Activated CD8-positive, alpha-beta T cell treated with anti-CD3 and anti-CD28 coated beads for 36 hours (primary cell): ENCODE measurements at places on chromosomes 2 and 18. TPM values are rescaled to one million over a fixed set of nuclear protein-coding genes. Genes with fewer than 3 reads are reported as not detected.
A peak's percentile ranks its signal among the peaks of the same experiment; 100 is the strongest.

The HOXD12 gene
- total RNA-seq: not detected

The RAB31 gene
- total RNA-seq: 0.45 TPM

The SAP130 gene
- 31.9 TPM for total RNA-seq

The HOXD8 gene
- not detected for total RNA-seq

The MALL gene
- total RNA-seq: not detected

The SNORC gene
- total RNA-seq: 2.1 TPM

The LHCGR gene
- not detected for total RNA-seq

The NDC80 gene
- 82.2 TPM for total RNA-seq

The LAMA1 gene
- total RNA-seq: not detected

The MARCO gene
- not detected for total RNA-seq

DNA sequence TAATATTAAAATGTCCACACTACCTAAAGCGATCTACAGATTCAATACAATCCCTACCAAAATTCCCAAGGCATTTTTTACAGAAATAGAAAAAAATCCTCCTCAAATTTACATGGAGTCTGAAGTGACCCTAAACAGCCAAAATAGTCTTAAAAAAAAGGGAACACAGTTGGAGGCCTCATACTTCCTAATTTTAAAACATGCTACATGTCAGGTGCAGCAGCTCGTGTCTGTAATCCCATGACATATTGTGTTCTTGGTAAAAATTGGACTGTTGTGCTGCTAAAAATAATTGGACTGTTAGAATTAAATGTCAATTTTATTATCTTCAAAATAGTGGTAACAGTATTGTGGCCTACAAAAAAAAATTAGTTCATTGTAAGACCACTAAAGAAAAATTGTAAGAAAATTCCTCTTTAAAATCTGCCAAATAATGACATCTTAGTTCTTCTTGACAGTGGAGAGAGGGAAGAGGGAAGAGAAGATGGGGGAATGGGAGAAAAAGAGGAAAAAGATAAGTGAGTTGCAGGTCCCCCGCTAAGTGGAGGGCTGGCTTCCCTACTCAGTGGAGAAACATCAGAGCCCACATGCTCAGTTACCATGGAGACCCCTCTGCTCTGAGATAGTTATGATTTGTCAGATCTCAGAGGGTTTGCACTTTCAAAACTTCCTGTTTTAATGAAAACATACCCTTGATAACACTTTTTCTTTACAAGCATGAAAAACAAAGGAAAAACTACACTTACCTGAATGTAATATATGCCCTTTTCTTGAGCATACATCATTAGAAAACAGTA lies 46.5 kb downstream of the UNC50 start:
- peak; percentile 76 for DNase-seq

DNA sequence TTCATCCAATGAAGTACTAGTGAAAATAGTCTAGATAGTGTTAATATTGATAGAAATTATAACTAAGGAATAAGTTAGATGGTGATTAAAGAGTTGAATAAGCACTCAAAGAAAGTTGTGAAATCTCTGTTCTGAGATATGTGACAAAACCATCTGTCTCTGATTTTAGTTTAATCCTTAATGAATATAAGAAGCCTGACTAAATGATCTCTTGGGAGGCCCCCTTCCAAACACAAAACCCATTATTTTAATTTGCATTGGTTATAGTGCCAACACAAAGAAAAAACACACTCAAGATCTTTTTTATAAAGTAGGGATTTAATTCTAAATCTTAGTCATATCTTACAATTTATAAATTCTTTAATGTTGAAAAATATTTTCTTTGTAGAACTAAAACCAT lies 34.0 kb downstream of the SCN2A start:
- DNase-seq: no peak

DNA sequence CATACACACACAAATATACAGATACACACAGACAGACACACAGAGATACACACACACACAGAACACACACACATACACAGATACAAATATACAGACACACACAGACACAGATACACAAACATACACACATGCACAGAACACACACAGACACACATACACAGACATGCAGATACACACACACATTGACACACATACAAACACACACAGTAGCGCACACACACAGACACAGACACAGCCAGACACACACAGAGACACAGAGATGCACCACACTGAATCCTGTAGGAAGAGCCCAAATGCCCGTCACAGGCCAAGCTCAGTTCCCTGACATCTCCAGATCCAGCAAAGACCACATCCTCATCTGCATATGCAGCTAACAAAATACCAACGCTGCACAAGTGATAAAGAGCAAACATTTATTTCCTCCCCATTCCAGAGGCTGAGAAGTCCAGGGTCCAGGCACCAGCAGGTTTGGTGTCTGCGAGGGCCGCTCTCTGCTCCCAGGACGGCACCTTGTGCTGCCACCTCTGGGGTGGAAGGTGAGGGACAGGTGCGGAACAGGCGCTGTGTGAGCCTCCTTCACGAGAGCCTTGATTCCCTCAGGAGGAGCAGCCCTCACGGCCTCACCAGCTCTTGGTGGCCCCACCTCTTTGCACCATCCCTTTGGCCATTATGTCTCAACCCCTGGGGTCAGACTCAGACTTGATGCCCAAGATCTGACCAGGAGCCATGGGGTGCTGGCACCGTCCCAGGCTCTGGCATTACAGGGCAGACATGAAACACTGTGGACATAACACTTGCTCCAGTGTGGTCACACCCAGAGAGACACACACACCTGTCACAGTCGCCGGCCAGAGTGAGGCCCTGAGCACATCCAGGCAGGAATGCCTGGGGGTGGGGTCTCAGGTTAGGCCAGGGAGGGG lies 108.7 kb downstream of the NDUFA10 start:
- no peak for DNase-seq

DNA sequence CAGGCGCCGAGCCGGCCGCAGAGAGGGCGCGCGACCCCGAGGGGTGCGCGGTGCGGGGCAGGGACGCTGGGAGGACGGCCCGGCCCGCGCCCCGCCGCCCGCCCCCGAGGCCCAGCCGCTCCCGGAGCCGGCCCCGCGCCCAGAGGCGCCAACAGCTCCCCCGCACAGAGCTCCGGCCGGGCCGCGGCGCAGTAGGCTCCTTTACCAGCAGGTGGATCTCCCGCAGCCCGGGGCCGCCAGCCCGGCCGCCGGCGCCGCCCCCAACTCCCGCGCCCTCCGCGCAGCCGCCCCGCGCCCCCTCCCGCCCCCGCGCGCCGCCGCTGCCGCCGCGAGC lies 258 bp downstream of the MGAT4A start:
- DNase-seq: peak; percentile 68

- no peak for DNase-seq
These were observed 131.5 kb downstream of the MBP start for GRCh38 chr18:77001041-77001440.

DNA sequence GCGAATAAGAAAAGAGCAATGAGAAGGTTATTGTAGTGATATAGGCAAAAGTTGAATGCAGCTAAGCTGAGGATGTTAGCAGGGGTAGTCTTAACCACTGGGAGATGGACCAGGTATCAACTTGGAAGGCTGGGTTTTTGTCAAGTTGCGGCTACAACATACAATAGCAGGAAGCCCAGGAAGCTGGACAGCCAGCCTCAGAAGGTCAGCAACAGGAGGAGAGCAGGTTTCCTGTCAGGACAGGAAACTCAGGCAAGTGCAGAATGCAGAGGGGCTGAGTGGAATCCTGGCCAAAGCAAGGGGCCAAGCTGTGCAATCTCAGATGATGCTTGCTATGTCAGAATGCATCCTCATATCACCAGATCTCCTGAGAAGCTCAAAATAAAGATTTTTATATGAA lies 530.0 kb upstream of the ID2 start:
- no peak for DNase-seq

GRCh38 chr2:238525990-238526389 lies 99.3 kb downstream of the ASB1 start:
- no peak for DNase-seq

DNA sequence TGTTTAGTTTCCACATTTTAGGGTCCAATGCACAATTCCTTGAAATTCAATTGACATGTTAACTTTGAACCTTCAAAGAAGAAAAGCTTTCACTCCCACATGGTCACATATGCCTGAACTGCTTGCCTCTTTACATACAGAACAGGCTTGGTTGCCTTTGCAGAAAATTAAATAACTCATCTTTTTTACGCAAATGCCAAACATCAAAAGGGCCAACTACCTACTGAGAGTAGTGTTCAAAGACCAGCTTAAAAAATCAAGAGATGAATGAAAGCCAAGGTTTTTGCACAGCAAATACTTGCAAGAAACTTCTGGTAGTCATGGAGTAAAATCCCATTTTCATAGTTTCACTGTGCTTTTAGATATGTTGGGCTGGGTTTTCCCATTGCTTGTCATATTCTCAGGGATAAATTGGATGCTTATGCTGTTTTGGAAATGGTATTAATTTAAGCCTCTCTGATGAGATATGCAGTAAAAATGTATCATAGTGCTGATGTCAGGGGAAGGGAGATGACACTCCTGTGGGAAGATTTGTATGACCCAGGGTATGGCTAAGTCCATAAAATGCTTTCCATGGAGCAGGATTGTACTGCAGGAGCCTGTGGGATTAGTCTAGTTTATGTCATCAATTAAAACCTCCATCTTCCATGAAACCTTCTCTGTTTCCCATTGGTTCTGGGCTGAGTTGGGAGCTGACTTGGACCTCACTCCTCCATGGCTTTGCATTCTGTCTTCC lies 60.6 kb upstream of the DARS1 start:
- no peak for DNase-seq

- no peak for DNase-seq
These were observed 367.1 kb downstream of the ZEB2 start for GRCh38 chr2:144152817-144153271.

GRCh38 chr2:160014227-160014626 lies 48.2 kb downstream of the PLA2R1 start:
- DNase-seq: no peak

DNA sequence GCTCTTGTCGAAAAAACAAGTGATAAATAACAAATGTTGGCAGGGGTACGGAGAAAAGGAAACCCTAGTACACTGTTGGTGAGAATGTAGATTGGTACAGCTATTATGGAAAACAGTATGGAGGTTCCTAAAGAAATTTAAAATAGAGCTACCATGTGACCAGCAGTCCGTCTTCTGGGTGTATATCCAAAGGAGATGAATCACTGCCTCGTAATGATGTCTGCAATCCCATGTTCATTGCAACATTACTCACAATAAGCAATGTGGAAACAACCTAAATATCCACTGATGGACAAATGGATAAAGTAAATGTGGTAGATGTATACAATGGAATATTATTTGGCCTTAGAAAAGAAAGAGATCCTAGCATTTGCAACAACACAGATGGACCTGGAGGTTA lies 50.6 kb downstream of the SLC16A14 start:
- DNase-seq: no peak

- DNase-seq: no peak
These were observed 95.3 kb upstream of the ASB18 start for GRCh38 chr2:236359426-236360045.

- no peak for DNase-seq
These were observed 504.4 kb downstream of the RIT2 start for GRCh38 chr18:42611134-42611533.

DNA sequence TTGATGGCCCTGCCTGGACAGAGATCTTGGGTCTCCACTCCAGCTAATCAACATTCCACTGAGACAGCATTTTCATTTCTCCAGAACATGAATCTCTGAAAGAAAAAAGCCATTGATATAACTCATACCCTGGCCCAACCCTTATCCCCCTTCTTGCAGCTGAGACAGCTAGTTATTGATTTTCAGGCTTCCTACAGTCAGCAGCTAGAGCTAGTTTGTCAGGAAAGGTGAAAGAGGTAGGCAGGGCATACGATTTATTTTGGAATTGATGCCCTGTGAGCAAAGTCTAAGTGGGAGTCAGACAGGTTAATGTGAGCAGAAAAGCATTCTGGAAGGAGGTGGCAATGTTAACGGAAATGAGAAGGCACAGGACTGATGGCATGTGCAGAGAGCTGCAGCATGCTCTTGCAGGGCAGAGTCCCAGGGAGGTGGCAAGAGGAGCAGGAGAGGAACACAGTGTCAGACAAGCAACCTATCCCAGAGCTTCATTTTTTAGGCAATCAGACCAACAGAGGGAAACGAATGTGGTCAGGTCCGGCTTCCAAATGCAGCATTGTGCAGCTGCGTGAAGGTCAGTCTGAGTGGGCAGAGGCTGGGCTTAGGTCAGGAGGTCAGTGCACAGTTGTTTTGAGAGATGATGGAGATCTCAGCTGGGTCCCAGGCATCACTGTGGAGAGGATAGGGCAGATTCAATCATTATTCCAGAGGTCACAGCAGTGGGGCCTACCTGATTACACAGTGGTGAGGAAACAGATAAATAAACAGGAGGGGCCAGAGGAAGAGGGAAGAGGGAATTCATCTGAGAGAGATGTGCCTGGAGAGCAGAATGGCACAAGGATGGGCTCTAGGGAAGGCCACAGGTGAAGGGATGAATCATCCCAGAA lies 134.8 kb downstream of the CMPK2 start:
- DNase-seq: no peak

DNA sequence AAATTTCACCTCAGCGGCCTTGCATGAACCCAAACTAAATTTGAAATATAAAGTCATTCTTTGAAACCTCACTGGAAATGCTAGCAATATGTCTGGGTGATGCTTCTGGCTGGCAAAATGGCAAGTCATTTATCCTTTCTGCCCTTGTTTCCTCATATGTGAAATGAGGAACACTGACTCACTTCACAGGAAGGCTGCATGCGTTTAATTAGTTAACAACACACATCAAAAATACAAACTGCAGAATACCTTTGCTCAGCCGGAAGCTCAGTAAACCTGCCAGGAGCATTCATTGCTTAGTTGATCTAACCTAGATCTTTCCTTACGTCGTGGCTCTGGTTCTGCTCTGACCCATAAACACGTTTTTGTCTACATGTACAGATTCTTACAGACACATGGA lies 214.2 kb upstream of the ACVR2A start:
- DNase-seq: peak; percentile 3

DNA sequence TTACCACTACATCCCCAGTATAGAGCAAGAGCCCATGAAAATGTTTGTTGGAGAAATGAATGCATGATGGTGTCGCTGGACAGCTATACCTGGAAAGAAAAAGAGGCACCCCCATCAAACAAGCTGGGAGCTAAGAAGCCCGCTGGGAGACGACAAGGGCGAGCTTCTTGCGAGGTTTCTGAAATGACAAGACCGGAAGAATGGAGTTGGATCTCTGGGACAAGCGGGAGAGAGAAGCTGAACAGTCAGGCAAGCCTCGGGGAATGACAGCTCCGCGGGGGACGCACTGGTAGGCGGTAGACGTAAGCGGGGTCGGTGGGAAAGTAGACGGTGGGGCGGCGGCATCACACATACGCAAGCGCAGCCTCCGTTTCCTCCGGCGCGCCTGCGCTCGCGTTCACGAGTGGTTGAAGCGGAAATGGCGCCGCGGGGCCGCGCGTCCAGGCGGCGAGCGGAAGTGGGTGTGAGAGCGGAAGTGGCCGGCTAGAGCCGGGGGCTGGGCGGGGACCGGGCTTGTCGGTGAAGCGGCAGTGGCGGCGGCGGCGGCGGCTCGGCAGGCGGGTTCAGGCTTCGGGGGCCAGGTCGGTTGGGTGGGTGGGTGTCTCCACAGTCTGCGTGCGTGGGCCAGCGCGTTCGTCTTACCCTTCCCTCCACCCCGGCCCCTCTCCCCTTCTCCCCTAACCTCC lies at the start of gene ARPC2:
Gene ARPC2, plus strand, starts transcription at position 516 of the 686 bp plus-strand sequence. CDS start 282 bp downstream, outside the sequence.
- peak; percentile 96 for DNase-seq
